ENCODE measurements at places on chromosomes 2 and 18. TPM values are rescaled to one million over a fixed set of nuclear protein-coding genes. Genes with fewer than 3 reads are reported as not detected.

DNA sequence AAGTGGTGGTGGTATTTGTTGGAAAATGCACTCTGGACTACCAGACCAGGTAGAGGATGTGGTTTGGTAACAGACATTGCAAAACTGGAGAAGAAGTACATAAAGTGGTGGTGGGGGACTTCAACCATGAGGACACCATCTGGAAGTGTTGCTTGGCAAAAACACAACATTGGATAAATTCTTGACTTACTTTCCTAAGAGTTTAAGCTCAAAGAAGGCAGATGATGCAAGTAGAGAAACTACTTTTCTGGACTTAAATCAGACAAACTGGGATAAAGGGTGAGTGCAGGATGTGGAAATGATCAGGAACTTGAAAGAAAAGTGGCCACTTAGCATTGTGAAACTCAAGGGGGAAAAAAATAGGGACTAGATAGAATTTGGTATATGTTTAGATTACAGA is 487.4 kb downstream of the ZEB2 start:
- DNase-seq = no peak

- no peak for DNase-seq
These were observed 5.6 kb downstream of the TBR1 start for GRCh38 chr2:161421686-161422085.

DNA sequence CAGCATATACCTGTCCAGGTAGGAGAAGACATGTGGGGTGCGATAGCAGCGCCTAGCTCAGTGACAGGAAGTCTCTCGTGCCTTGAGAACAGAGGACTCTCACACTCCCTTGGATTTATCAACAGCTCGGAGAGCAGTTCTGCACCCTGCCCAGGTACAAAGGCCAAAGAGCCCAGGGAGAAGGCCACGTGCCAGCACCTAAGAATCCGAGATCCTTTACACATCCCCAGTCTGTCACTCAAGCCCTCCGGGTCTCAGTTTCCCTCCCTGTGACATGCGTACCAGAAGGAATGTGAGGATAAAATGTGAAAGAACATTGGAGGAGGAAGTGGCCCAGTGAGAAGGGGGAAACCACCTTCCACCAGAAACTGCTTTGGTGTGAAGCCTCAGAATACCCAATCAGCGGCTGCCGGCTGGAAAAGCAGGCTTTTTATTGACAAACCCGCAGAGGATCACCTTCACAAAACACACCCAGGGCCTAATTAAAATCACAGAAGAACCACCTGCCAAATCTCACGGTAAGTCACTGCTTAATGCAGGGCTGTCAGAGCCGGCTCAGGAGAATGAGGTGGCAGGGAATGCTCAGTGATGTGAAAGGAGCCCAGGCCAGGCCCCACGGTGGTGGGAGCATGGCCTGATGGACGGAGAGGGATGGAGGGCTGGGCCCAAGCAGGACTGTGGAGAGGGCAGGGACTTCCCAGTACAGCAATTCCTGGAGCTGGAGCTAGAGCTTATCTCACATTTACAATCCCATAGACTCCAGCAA is 66.3 kb downstream of the MYO5B start:
- no peak for DNase-seq

- no peak for DNase-seq
These were observed 36.1 kb downstream of the ADCY3 start for GRCh38 chr2:24883946-24884345.

GRCh38 chr2:218961651-218962570 is 2.4 kb downstream of the CDK5R2 start:
- DNase-seq = no peak

Gene MRPL44
- 80.2 TPM for total RNA-seq

DNA sequence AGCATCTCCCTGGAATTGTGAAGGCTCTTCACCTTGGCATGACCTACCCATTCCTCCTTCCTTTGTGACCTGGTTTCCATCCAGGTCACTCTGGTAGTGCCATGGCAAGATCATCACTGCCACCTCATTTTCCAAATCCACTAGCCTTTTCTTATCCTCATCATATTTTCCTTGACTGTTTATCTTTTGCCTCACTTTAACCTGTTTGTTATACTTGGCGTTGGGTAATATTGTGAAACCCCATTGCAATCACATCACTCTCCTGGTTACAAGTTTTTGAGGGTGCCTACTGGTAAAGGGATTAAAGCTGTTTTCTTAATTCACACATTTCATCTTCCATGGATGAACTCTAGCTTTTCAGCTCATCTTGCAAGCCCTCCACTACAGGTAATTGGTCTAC is 39.1 kb upstream of the IGFBP2 start:
- DNase-seq = no peak

Gene CPO
- not detected for total RNA-seq

Gene HJURP
- 1.9 TPM for total RNA-seq

DNA sequence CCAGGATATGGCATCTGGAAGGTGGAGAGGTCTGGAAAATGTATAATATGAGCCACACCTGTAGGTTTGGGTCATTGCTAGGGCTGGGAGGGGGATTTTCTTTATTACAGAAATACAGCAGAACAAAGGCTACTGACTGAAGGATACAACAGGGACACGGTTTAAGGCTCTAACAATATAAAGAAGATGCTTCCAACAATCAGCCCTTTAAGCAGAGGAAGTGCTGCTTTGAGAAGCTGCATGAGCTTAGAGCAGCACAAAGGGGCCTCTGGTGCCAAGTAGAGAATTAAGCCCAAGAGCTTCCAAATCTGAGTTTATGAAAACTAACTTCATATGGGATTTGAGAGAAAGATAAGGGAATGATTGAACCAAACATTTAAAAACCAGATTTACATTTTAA is 174.5 kb upstream of the RMP24 start:
- no peak for DNase-seq

DNA sequence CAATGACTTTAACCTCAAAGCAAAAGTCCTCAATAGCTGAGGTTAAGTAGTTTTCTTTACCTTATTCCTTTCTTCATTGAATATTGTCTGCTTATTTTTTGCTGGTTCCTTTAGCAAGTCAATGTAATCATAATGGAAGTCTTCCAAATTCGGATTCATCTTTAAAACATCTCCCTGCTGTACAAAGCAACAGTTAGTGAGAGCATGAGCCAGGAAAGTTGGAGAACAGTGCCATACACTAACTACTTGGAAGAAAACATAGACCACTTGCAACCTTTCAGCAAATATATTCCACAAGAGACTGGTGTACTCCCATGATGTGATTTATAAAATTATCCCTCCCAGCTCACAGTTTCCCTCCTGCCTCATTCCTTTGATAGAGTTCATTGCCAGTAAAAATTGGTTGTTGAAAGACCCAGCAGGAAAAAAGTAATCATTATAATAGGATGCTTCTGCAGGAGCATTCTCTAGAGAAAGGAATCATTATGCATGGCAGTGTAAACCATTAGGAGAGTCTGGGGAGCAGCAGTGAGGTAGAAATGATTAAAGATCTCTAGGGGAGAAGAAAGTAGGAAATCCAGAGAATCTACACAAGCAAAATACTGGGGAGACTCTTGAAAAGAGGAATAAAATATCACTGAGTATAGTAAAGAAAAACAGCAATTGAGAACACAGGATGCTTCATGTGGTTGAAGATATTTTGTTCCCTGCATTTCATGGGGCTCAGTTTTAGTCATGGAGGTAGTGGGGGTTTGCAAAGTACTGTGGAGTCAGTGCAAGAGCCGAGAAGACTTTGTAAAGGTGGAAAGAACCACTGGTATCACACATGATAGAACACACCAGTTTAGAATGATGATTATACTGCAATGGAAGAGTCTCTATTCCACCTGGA is 38.6 kb upstream of the TTN start:
- no peak for DNase-seq

DNA sequence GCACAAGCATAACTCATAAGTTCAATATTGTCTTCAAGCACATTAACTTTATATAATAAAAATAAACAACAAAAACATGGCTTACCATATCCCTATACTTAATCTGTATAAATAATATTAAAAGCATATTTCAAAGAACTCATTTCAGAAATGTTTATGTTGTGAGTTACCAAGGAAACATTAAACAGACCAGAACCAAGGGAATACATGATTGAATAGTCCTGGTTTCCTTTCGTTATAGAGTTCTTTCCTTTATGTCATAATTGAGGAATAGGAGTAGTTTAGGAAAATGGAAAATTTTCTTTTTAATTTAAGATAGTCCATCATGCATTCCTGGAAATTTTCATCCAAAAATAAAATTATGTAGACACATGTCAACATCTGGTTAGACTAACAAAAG is 343.0 kb downstream of the ERBB4 start:
- no peak for DNase-seq

Gene CCL20
- total RNA-seq = not detected

Gene ABCB11
- 0.16 TPM for total RNA-seq

DNA sequence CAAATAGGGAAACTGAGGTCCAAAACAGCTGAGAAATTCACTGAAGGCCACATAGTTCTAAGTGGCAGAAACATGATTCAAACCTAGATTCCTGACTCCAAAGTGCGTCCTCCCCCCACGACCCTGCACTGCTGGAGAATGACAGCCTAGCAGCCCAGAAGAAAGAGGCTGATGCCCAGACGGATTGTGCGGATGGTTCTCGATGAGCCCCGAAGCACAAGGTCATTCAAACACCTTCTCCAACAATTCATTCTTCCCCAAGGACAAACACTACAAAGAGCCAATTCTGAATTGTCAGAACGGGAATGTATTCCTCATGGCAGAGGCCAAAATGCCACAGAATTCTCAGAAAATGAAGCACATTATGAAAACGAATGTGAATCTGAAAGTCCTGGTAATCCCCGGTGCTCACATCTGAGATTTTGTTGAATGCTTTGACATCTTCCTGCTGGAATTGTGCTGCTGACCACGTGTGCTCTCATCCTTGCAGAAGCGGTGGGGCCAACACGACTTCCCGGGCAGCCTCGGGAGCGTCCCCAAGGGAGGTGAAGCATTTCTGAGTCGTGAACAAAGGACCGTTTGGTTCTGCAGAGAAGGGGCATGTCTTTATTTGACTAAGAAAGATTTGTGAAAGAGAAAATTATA is 337.0 kb downstream of the EIPR1 start:
- DNase-seq = no peak

Gene CD226
- total RNA-seq = 0.16 TPM

GRCh38 chr18:56460581-56460980 is 177.8 kb downstream of the TXNL1 start:
- no peak for DNase-seq

DNA sequence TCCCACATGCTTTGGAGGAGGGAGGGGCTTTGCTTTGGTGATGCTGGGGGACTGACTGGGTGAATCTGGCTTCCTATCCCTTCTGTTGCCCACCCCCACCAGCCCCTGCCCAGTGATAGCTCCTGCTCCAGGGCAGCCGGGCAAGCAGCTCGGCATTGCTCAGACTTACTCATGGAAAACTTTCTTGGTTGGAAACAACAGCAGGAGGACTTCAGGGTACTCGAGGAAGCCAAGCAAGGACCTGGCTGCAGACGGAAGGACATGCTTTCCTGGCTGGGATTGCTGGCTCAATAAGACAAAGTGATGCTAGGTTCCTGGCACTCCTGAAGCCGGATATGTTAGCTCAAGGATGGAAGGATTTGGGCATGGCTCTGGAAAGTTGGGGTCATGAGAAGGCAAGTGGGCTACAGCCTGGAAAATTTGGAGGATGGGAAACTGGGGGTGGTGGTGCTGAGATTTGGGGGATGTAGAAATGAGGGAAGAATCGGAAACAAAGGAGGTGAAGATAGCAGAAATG is 3.1 kb downstream of the SPEG start:
- no peak for DNase-seq

- DNase-seq = no peak
These were observed 323.9 kb downstream of the SLC8A1 start for GRCh38 chr2:40127890-40128557.

DNA sequence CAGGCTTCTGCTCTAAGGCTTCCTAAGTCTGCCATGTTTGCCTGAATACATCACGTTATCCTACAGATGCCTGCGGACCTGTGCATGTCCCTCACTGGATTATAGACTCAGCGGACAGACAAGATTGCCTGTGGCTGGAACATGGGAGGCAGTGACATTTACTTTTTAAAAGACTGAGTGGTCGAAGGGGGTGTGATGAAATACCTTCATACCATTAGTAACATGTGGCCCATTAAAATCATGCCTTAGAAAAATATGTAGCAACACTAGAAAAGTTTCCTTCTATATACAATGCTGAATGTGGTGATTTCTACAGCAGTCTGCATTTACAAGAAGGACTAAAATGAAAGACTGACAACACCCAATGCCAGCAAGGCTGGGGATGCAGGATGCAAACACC is 154.4 kb downstream of the ASB1 start:
- DNase-seq = no peak

DNA sequence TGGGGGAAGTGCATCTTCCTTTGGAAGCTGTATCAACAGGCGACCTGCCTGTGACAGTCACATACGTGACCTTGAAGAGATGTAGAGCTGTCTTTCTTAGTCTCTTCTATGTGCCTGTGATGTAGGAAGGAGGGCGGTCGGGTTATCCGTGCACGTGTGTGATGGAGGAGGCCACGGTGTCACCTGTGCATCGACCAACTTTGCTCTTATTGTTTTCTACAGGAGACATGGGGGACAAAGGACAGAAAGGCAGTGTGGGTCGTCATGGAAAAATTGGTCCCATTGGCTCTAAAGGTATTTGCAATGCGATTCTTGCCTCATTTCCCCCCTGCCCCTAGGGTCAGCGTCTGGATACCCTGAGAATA is 20.7 kb upstream of the ALLC start:
- DNase-seq = no peak

DNA sequence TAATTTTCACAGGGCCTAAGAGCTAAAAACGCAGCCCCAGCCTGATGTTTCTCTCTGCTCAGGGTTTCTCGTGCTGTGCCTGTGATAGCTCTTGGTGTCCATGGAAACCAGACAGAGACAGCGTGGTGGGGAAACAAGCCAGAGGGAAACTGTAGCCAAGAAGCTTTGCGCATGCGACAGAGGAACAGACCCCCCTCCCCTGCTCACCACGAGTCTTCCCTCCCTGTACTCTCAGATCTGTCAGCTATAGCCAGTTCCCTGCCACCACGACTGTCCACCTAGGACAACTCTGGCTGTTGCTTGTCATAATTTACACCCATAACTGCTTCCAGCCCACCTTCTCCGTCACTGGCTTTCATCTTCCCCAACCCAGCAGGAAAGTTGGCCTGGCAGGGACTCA is 13.2 kb upstream of the DNAJC27 start:
- DNase-seq = peak; percentile 69

DNA sequence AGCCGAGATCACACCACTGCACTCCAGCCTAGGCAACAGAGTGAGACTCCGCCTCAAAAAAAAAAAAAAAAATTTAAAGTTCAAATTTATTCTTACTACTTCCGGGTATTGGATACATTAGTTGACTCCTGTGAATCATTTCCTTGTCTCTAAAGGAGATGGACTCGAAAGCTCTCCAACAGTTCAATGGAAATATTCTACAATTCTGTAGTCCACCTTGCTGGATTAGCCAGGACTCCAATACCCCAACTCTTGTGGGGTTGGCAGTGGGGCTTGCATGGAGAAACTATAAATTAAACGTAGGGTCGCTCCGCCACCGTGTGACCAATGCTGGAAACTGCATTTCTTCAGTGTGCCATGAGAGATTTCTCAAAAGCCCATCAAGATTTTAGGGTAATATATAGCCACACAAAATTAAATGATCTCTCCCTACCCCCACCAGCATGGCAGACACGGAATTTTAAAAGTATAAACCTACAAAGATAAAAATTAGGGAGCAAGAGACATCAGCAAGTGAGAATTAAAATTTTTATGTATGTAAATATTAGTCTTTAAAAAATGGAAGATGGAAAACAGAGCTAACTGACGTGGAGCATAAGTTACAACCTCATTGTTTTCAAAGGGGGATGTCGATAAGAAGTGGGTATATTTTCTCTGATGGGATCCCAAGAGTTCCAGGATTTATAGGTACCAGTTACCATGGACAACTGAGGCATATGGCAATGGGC is 27.8 kb upstream of the GAREM2 start:
- peak; percentile 26 for DNase-seq
